ENCODE measurements at places on chromosomes 4 and X. TPM values are rescaled to one million over a fixed set of nuclear protein-coding genes. Genes with fewer than 3 reads are reported as not detected.

The HDX gene
- 0.59 TPM for total RNA-seq

The IL1RAPL1 gene
- not detected for total RNA-seq

The CFAP99 gene
- not detected for total RNA-seq

The DGAT2L6 gene
- total RNA-seq = not detected

The RPL9 gene
- 3,063 TPM for total RNA-seq
